Activated T-helper 1 cell treated with anti-CD3 and anti-CD28 coated beads, Interleukin-12 subunit alpha, Interleukin-12 subunit beta, Interleukin-2, Interleukin-4 antibody, amounts not matched to agents 30 ng/mL and 10 ng/mL and 1 ng/mL, durations not matched to agents 14 hours and 24 hours and 36 hours (primary cell): ENCODE measurements at places on chromosomes 2 and 18. TPM values are rescaled to one million over a fixed set of nuclear protein-coding genes. Genes with fewer than 3 reads are reported as not detected.

DNA sequence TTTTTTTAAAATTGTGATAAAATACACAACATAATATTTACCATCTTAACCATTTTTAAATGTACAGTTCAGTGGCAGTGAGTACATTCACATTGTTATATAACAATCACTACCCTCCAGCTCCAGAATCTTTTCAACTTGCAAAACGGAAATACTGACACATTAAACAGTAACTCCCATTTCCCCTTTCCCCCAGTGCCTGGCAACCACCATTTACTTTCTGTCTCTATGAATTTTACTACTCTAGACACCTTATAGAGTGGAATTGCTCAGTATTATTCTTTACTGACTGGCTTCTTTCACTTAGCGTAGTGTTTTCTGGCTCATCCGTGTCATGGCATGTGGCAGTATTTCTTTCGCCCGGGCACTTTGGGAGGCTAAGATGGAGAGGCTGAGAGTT is 32.6 kb downstream of the FASTKD2 start:
- peaks cover 20% of the 10 kb centered on the region for H3K4me1 ChIP-seq
- H3K36me3 ChIP-seq: peaks cover 7% of the 10 kb centered on the region
- peak overlapping the region; percentile 3 for H3K27ac ChIP-seq
- no peaks in the 10 kb centered on the region for H3K27me3 ChIP-seq
- DNase-seq: no peak
- no peak overlapping the region for H3K4me3 ChIP-seq

- no peak for DNase-seq
- no peak overlapping the region for H3K4me3 ChIP-seq
- H3K27ac ChIP-seq: no peak overlapping the region
- no peaks in the 10 kb centered on the region for H3K4me1 ChIP-seq
- H3K36me3 ChIP-seq: no peaks in the 10 kb centered on the region
These were observed 24.8 kb upstream of the RPE start for GRCh38 chr2:209977386-209978239.

DNA sequence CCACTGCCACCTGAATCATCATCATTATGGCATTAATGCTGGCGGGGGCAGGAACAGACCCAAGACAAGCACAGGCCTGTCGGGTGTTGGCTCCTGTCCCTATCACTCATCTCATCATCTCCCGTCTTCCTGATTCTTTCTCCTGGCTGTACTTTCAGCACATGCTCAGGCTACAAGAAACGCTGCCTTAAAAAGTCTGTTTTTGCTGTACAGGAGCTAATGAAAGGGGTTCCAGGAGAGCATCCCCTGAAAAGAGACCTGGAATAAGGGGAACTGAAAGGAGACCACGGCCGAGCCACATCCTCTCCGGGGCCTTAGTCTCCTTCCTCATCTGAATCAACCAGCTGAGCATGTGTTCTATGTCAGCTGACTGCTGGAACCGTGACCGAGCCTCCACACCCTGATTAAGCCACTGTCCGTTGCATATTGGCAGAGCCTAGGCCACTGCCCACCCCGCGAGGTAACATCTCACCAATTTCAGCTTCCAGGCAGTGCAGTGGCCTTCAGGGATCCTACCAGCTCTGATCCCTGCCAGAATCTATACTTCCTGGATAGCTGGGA is 62.6 kb downstream of the DNMT3A start:
- H3K36me3 ChIP-seq: peaks cover 34% of the 10 kb centered on the region
- no peaks in the 10 kb centered on the region for H3K27me3 ChIP-seq
- peak overlapping the region; percentile 90 for H3K27ac ChIP-seq
- no peak for DNase-seq
- H3K4me3 ChIP-seq: peak overlapping the region; percentile 37

GRCh38 chr2:201955702-201956141 is 77.9 kb upstream of the FZD7 start:
- no peaks in the 10 kb centered on the region for H3K36me3 ChIP-seq
- no peak overlapping the region for H3K27ac ChIP-seq
- no peaks in the 10 kb centered on the region for H3K4me1 ChIP-seq

DNA sequence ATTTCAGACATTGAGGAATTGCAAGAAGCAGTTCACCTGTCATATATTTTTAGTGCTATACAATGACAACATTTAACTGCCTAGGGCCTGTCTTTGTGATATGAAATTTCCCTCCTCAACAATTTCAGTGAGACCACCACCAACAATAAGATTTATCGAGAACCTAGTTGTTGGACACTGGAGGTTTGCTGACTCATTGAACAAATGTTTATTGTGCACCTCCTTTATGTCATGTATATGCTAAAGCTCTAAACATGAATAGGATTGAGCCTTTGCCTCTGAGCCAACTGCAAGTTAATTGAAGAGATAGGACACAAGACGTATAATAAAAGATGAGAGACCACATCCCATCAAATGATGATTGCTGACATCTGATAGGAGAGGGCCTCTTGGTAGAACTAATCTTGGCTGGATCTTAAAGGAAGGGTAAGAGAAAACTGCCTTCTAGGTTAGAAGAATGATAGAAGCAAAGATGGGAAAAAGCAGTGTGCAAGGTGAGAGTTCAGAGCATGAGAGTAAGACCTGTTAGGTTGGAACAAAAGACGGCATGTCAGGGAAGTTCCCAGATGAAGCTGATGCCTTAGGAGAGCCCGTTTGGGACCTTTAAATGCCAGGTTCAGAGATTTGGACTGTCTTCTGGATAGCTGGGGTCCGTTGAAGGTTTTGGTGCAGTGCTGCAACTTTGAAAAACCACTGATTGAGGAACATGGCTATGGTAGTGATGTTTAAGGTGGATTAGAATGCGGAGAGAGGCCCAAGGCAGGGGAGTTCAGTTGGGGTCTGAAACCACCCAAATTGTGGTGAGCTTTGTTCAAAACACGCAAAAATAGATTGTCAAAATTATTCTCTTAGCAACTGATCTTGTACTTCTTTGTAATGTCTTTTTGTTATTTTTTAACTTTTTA is 133.0 kb upstream of the EML6 start:
- peaks cover 16% of the 10 kb centered on the region for H3K36me3 ChIP-seq
- peak overlapping the region; percentile 61 for H3K27ac ChIP-seq
- H3K27me3 ChIP-seq: no peaks in the 10 kb centered on the region
- H3K4me1 ChIP-seq: peaks cover 71% of the 10 kb centered on the region

- no peaks in the 10 kb centered on the region for H3K27me3 ChIP-seq
- H3K4me3 ChIP-seq: no peak overlapping the region
- no peaks in the 10 kb centered on the region for H3K36me3 ChIP-seq
- H3K27ac ChIP-seq: no peak overlapping the region
- no peaks in the 10 kb centered on the region for H3K4me1 ChIP-seq
- no peak for DNase-seq
These were observed 142.5 kb upstream of the L3MBTL4 start for GRCh38 chr18:6557057-6557769.

PRKAG3 gene
- not detected in 2 replicates for total RNA-seq

DNA sequence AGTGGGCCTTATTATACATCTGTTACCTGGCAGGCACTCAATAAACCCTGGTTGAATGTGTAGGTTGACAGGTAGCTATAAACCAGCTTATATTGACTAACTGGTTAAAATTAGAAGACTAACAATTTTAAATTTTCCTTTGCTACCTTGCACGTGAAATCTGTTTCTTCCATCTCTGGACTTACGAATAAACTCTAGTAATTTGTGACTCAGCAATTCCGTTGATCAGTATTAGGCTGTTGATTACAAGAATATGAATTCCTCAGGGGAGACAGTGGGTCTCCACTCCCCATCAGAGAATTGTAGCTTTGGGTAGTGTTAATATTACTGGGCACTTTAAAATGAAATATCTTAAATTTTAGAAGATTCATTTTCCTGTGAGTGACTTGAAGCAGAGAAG is 137.8 kb upstream of the SP5 start:
- H3K27ac ChIP-seq: no peak overlapping the region
- no peaks in the 10 kb centered on the region for H3K4me1 ChIP-seq
- DNase-seq: no peak
- H3K4me3 ChIP-seq: no peak overlapping the region

TMEM37 gene
- total RNA-seq: not detected in 2 replicates

- peaks cover 8% of the 10 kb centered on the region for H3K4me1 ChIP-seq
- H3K36me3 ChIP-seq: no peaks in the 10 kb centered on the region
- no peak for DNase-seq
- H3K4me3 ChIP-seq: no peak overlapping the region
- peaks cover 4% of the 10 kb centered on the region for H3K27me3 ChIP-seq
- H3K27ac ChIP-seq: no peak overlapping the region
These were observed 58.3 kb downstream of the FBXO36 start for GRCh38 chr2:229980431-229981184.

GRCh38 chr2:98486374-98486981 is 41.8 kb downstream of the INPP4A start:
- peaks cover 10% of the 10 kb centered on the region for H3K36me3 ChIP-seq
- DNase-seq: no peak
- peaks cover 91% of the 10 kb centered on the region for H3K4me1 ChIP-seq
- peak overlapping the region; percentile 40 for H3K27ac ChIP-seq
- no peaks in the 10 kb centered on the region for H3K27me3 ChIP-seq

- DNase-seq: no peak
- peak overlapping the region; percentile 95 for H3K27ac ChIP-seq
These were observed 715 bp upstream of the CFAP36 start for GRCh38 chr2:55518841-55519165.

ITGA4 gene
- total RNA-seq: 98.5 and 118 TPM in 2 replicates

- no peaks in the 10 kb centered on the region for H3K4me1 ChIP-seq
- no peaks in the 10 kb centered on the region for H3K36me3 ChIP-seq
- H3K27me3 ChIP-seq: peaks cover 4% of the 10 kb centered on the region
- H3K27ac ChIP-seq: no peak overlapping the region
These were observed 11.5 kb upstream of the CRACDL start for GRCh38 chr2:98947554-98947953.

GRCh38 chr2:72115110-72116080 is 32.3 kb downstream of the CYP26B1 start:
- DNase-seq: no peak
- no peaks in the 10 kb centered on the region for H3K36me3 ChIP-seq
- H3K27ac ChIP-seq: no peak overlapping the region
- H3K27me3 ChIP-seq: no peaks in the 10 kb centered on the region
- H3K4me1 ChIP-seq: no peaks in the 10 kb centered on the region
- H3K4me3 ChIP-seq: no peak overlapping the region

GRCh38 chr2:203893401-203893800 is 25.8 kb downstream of the CTLA4 start:
- H3K4me1 ChIP-seq: peaks cover 73% of the 10 kb centered on the region
- H3K36me3 ChIP-seq: peaks cover 2% of the 10 kb centered on the region
- no peak overlapping the region for H3K4me3 ChIP-seq

DNA sequence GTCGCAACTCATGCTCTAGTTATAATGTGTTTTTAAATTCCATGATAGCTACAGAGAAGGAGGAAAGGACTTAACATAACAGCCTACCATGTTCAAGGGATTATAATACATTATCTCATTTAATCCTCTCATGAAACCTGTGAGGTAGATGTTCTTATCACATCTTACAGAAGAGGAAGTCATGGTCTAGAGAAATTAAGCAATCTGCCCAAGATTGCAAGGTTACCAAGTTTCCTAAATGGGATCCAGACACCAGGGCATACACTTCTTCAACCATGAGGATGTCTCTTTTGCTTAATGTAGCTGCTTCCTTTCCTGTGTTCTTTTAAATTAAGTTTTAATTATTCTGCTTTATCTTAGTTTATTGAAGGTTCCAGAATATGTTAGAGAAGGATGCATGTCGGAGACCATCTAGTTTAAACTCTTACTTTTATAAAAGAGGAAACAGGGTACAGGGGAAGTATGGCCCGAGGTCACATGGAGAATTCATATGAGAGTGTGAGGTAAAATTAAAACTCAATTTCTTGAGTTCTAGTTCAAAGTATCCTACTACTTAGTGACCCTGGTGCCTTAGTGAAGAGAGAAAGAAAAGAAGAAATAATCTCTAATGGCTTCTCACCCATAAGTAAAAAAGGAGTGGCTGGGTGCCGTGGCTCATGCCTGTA is 3.6 kb upstream of the IL1A start:
- H3K27me3 ChIP-seq: peaks cover 8% of the 10 kb centered on the region
- no peaks in the 10 kb centered on the region for H3K36me3 ChIP-seq
- peaks cover 19% of the 10 kb centered on the region for H3K4me1 ChIP-seq

BCL2 gene
- 95.9 and 97.1 TPM in 2 replicates for total RNA-seq

GRCh38 chr2:147468963-147469362 is 375.9 kb upstream of the ACVR2A start:
- no peak overlapping the region for H3K4me3 ChIP-seq
- H3K27ac ChIP-seq: no peak overlapping the region
- no peak for DNase-seq
- H3K36me3 ChIP-seq: peaks cover 1% of the 10 kb centered on the region

FZD7 gene
- total RNA-seq: 1.2 and 1.5 TPM in 2 replicates

CCDC85A gene
- total RNA-seq: not detected in 2 replicates

- DNase-seq: no peak
- H3K27ac ChIP-seq: no peak overlapping the region
- H3K27me3 ChIP-seq: no peaks in the 10 kb centered on the region
- H3K36me3 ChIP-seq: peaks cover 4% of the 10 kb centered on the region
These were observed 164.2 kb downstream of the VAPA start for GRCh38 chr18:10077986-10078385.

DNA sequence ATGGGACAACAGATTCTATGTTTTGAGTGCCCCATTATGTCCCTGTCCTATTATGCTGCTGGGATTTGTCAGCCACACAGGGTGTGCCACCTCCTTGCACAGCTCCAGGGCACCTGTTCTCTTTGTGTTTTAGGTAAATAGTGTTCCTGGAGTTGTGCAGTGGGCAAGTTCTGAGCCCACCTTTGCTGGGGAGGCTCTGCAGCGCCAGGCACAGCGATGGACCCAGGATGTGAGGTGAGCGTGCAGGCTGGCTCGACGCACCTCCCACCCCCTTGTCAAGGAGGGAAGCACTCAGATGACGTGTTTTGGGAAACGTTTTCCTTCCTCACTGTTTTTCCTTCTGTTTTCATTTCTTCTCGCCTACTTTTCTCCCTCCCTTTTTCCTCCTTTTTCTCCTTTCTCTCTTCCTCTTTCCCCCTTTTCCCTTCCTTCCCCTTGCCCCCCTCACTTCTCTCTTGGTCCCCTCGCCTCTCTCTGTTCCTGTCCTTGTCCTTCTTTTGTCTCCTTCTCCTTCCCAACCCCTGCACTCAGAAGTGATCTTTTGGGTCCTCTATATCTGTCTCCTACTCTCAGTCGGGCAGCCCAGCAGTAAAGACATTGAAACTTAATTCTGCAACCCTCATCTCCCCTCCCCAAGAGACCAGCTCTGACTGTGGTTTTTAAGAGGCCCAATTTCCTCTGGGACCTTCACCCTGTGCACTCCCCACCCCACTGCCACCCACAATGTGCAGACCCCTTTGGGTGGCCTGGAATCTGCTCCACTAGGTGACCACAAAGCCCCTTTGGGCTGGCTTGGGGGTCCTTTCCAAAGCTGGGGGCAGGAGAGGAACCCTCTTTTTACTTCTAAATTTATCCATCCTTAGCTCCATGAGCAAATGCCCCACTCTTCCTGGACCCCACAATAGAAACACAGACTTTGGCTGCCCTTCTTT is 104.0 kb downstream of the MCFD2 start:
- no peak overlapping the region for H3K27ac ChIP-seq
- H3K27me3 ChIP-seq: peaks cover 12% of the 10 kb centered on the region
- no peaks in the 10 kb centered on the region for H3K4me1 ChIP-seq
- H3K4me3 ChIP-seq: no peak overlapping the region

PKDCC gene
- not detected in 2 replicates for total RNA-seq

PLCD4 gene
- total RNA-seq: 0.54 and 0.62 TPM in 2 replicates

- no peak overlapping the region for H3K27ac ChIP-seq
- H3K27me3 ChIP-seq: no peaks in the 10 kb centered on the region
- H3K4me3 ChIP-seq: no peak overlapping the region
- peaks cover 54% of the 10 kb centered on the region for H3K36me3 ChIP-seq
- no peaks in the 10 kb centered on the region for H3K4me1 ChIP-seq
- DNase-seq: no peak
These were observed 21.3 kb downstream of the SLC66A2 start for GRCh38 chr18:79930020-79930642.

SRD5A2 gene
- total RNA-seq: not detected in 2 replicates

ABCG8 gene
- total RNA-seq: 0.13 TPM in 1 of 2 replicates, not detected in the other

GRCh38 chr2:44286884-44287638 is 11.8 kb downstream of the SLC3A1 start:
- H3K4me3 ChIP-seq: no peak overlapping the region
- no peak for DNase-seq
- peaks cover 25% of the 10 kb centered on the region for H3K27me3 ChIP-seq
- H3K27ac ChIP-seq: no peak overlapping the region
